ENCODE measurements at places on chromosomes 2 and 18. TPM values are rescaled to one million over a fixed set of nuclear protein-coding genes. Genes with fewer than 3 reads are reported as not detected.
A peak's percentile ranks its signal among the peaks of the same experiment; 100 is the strongest.

Gene ASB18
- 0.50 TPM for total RNA-seq

Gene EPAS1
- 29.2 TPM for total RNA-seq

Gene ANKRD30BL
- 15.3 TPM for total RNA-seq

Gene APOB
- 1.2 TPM for total RNA-seq

DNA sequence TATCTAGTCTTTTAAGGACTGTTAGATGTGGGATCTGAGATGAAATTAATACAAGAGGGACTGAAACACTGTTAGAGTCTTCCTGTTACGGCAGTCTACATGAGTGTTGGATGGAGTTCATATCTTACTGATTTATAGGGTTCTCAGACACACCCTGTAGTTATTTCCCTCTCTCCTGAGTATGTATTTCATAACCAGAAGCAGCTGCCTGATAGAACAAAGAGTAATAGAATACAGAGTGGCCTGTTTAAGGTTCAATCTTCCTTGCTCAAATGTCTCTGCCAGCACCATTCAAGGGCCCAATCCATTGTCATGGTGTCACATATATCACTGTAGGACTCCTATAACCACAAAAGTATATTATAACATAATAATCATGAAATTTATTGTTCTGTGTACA, 1229.1 kb upstream of the ACVR2A start:
- H3K36me3 ChIP-seq, result no peaks in the 10 kb centered on the region
- H3K4me1 ChIP-seq, result no peaks in the 10 kb centered on the region
- no peak for DNase-seq
- no peaks in the 10 kb centered on the region for H3K27me3 ChIP-seq
- H3K27ac ChIP-seq, result no peak overlapping the region

DNA sequence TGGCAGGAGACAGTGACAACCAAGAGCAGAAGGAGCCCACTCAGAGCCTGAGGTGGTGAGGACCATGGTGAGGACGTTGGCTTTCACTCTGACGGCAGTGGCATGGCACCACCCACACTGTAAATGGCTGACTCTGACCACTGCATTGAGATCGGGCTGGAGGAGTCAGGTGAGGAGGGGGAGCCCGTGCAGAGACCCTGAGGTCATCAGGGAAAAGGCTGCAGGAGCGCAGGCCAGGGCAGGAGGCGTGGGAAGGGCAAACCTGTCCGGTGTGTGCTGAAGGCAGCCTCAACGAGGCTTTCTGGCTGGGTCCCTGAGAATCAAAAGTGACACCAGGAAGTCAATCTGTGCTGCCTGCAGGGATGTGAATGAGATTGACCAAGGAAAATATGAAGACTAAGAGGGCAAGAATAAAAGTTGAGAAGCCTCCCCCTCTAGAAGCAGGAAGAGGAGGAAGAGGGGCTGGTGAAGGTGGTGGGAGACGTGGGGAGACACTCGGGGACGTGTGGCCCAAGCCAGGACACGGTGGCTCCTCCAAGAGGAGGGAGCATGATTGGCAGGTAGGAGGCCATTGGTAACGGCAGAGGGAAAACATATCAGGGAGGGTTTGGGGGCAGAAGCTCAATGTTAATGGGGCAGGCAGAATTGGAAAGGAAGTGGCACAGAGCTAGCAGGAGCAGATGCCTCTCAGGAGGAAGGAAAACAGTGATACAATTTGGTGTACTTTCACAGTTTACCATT, 2.0 kb upstream of the OR6B3 start:
- H3K36me3 ChIP-seq, result no peaks in the 10 kb centered on the region
- peaks cover 5% of the 10 kb centered on the region for H3K4me1 ChIP-seq
- H3K27me3 ChIP-seq, result peaks cover 7% of the 10 kb centered on the region
- no peak for DNase-seq
- no peak overlapping the region for H3K27ac ChIP-seq

DNA sequence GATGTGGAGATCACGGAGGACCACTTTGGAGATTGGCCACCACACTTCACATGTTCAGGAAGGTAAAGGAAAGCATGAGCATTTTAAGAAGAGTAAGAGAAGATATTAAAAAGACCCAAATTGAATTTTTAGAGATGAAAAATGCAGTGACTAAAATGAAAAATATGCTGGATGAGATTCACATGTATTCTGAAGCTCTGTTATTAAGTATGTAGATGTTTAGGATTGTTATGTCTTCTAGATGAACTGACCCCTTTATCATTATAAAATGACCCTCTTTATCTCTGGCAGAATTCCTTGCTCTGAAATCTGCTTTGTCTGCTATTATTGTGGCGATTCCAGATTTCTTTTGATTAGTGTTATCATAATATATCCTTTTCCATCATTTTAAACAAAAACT, 36.0 kb upstream of the DYNC2LI1 start:
- H3K27me3 ChIP-seq, result no peaks in the 10 kb centered on the region
- H3K4me3 ChIP-seq, result no peak overlapping the region
- no peaks in the 10 kb centered on the region for H3K4me1 ChIP-seq
- no peak overlapping the region for H3K27ac ChIP-seq

GRCh38 chr2:12685145-12685544, 31.6 kb upstream of the TRIB2 start:
- no peak overlapping the region for H3K4me3 ChIP-seq
- no peaks in the 10 kb centered on the region for H3K27me3 ChIP-seq
- H3K36me3 ChIP-seq, result no peaks in the 10 kb centered on the region
- DNase-seq, result no peak

DNA sequence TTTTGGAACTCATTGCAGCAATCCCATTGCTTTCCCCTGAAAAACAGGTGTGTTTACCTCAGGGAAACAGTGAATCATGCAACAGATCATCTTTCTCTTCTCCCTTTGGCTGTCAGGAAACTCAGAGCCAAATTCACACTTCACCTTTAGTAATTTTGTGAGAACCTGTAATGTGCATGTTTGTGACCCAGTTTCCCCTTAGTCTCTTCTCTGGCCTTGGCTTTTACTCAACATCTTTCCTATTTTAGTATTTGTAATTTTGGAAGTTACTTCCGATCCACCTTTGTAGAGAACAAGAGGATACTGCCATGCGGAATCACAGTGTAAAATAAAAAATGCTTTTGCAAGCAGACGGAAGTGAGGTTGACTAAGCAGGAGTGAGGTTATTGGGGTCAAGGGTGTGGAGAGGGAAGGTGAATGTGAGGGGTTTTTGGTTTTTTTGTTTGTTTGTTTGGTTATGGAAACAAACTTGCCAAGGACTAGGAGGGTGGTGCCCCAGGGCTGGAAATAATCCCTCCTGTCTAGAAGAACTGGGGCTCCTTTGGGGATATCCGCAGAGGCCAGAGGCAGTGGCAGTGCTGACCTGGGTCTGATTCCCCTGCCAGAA, 14.0 kb downstream of the ASPRV1 start:
- peaks cover 16% of the 10 kb centered on the region for H3K36me3 ChIP-seq
- H3K4me3 ChIP-seq, result no peak overlapping the region
- no peak overlapping the region for H3K27ac ChIP-seq

DNA sequence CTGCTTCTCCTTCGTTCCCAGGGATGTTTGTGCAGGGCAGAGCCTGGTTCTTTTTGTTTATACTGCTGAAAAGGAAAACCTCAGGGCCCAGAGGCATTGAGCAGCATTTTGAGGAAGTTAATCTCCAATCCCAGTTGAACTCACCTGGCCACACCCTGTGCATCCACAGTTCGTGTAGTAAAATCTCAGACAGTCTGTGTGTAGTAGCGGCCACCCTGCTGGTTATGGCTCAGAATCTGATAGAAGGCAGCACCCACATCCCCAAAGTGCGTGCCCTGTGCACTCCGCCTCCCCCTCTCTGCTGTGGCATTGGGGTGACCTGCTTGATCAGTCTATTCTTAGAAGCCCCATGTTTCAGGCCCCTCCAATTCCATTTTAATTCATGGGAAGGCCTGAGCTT, 10.9 kb downstream of the TRIB2 start:
- DNase-seq, result no peak
- no peaks in the 10 kb centered on the region for H3K27me3 ChIP-seq
- H3K4me1 ChIP-seq, result peaks cover 34% of the 10 kb centered on the region
- H3K27ac ChIP-seq, result no peak overlapping the region

GRCh38 chr2:138703242-138703641, 76.9 kb downstream of the NXPH2 start:
- H3K36me3 ChIP-seq, result no peaks in the 10 kb centered on the region
- DNase-seq, result no peak
- H3K4me1 ChIP-seq, result no peaks in the 10 kb centered on the region
- H3K27ac ChIP-seq, result no peak overlapping the region
- H3K4me3 ChIP-seq, result no peak overlapping the region
- no peaks in the 10 kb centered on the region for H3K27me3 ChIP-seq

GRCh38 chr2:136305517-136306192, 187.7 kb upstream of the CXCR4 start:
- DNase-seq, result peak; percentile 70
- H3K36me3 ChIP-seq, result no peaks in the 10 kb centered on the region
- H3K4me3 ChIP-seq, result no peak overlapping the region
- H3K4me1 ChIP-seq, result no peaks in the 10 kb centered on the region
- no peaks in the 10 kb centered on the region for H3K27me3 ChIP-seq
- no peak overlapping the region for H3K27ac ChIP-seq

- no peaks in the 10 kb centered on the region for H3K4me1 ChIP-seq
- peak; percentile 31 for DNase-seq
- H3K27ac ChIP-seq, result peak overlapping the region; percentile 69
- H3K4me3 ChIP-seq, result no peak overlapping the region
- H3K36me3 ChIP-seq, result no peaks in the 10 kb centered on the region
Observed at GRCh38 chr2:24231461-24231881, 56.6 kb downstream of the FAM228A start.

GRCh38 chr2:189276277-189276676, 96.7 kb upstream of the COL5A2 start:
- no peaks in the 10 kb centered on the region for H3K36me3 ChIP-seq
- H3K4me3 ChIP-seq, result no peak overlapping the region
- H3K27me3 ChIP-seq, result no peaks in the 10 kb centered on the region
- no peak for DNase-seq

GRCh38 chr18:9109523-9109922, 7.0 kb downstream of the NDUFV2 start:
- no peaks in the 10 kb centered on the region for H3K27me3 ChIP-seq
- DNase-seq, result no peak
- no peak overlapping the region for H3K27ac ChIP-seq
- no peaks in the 10 kb centered on the region for H3K36me3 ChIP-seq

DNA sequence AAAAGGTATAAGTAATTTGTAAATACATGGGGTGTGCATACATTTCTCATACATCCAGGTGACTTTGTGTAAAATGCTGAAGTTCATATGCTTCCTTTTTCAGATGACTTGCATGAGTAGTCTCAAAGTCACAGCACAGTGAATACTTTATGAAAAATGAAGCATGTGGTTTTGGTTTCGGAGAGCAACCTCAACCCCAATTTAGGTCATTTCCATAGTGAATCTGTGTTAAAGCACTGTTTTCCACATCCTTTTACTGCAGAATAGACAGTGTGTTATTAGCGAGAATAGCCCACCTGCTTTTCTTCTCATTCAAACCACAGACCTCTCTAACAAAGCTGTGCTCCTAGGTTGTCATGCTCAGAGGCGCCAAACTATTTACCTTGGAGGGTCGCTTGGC, 204.4 kb upstream of the RASGRP3 start:
- no peaks in the 10 kb centered on the region for H3K4me1 ChIP-seq
- no peaks in the 10 kb centered on the region for H3K27me3 ChIP-seq
- no peak overlapping the region for H3K4me3 ChIP-seq
- DNase-seq, result no peak
- H3K27ac ChIP-seq, result no peak overlapping the region

Data from spinal cord (tissue), 10 donors.